ENCODE measurements at places on chromosomes 4 and X.

GRCh38 chrX:105266456-105266855, 46.0 kb upstream of the TEX13A start:
- DNase-seq: no peak

GRCh38 chrX:80708781-80709180, 100.9 kb downstream of the BRWD3 start:
- no peak for DNase-seq

DNA sequence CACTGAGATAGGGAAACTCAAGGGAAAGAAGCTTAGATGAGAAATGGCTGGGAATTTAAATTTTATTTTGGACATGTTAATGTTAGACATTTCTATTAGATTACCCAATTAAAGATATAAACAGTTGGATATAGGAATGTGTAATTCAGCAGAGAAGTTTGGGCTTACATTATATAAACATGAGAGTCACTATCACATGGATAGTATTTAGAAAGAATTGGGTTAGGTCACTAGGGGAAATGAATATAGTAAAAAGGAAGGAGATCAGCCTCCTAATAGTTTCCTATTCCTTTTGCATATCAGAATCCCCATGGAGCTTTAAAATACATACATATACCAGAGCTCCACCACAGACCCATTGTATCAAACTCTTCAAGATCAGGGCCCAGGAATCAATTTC, 19.6 kb upstream of the CXCL5 start:
- no peak for DNase-seq

DNA sequence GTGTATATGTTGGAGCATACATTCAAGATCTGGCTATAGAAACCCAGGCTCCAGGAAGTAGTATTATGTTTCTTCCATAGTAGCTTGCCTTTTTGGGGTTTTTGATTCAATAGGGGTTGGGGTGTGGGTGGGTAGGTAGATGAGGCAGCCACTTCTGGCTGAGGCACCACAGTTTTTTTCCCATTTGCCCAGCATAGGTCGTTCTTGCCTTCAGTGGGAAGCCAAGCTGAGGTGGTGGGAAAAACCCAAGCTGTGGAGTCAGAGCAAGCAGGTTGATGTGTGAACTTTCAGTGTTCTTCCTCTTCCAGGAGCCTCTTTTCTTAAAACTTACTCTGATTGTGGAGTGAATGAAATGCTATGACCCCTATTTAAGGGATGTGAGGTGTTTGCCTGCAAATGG, 67.0 kb upstream of the RPS6KA3 start:
- DNase-seq: no peak

GRCh38 chrX:118963159-118963558, 11.3 kb upstream of the LONRF3 start:
- DNase-seq: no peak

- no peak for DNase-seq
Measured at GRCh38 chrX:5057786-5058185, 1170.9 kb downstream of the NLGN4X start.

DNA sequence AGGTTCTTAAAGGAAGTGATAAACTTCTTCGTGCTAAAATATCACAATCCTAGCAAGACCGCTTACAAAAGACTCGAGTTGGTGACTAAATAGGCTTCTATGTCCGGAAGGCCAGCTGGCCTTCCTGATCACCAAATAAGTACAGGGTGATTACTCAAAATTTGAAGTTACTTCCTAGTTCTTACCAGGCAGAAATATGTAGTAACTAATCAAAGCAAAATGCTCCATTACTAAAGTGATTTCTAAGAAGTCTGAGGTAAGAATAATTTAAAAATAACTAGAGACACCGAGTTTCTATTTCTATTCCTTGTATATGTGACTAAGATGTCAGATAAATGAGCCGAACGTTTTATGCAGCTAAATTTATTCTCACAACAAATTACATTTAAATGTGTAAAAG, 62.2 kb downstream of the NSUN7 start:
- DNase-seq: no peak

DNA sequence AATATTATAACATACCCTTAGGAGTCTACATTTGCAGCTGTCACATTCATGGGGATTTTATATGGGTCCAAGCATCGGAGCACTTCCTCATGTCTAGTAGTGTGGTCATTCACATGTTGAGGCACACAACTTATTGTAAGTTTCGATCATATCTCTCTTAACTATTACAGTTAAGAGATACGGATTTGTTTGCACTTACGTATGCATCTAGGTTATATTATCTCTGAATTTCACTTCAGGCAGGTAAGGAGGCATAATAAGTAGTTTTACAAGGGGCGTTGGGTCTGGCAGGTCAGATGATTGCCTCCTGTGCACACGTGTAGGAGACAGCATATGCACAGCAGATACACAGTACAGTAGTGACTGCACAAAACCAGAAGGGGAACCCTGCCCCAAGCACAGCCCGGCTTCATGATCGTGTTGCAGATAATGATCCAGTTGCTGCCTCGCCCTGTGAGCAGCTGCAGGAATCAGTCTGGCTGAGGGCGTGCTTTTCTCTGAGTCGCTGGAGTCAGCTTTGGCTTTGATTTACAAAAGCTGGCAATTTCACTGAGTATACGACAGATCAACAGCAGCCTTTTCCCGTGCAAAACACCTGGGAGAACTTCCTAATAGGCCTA, 302.9 kb upstream of the GATB start:
- DNase-seq: no peak

DNA sequence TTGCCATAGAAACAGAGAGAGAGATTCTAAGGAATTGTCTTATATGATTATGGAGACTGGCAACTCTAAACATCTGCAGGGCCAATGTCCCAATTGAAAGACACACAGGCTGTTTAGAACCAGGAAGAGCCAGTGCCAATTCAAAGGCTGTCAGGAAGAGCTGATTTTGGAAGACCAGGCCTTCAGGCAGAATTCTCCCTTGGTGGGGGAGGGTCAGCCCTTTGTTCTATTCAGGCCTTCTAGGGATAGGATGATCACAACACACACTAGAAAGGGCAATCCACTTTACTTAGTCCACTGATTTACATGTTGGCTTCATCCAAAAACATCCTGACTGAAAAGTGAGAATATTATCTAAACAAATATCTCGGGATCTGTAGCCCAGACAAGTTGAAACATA, 15.2 kb downstream of the C4orf46 start:
- DNase-seq: no peak

DNA sequence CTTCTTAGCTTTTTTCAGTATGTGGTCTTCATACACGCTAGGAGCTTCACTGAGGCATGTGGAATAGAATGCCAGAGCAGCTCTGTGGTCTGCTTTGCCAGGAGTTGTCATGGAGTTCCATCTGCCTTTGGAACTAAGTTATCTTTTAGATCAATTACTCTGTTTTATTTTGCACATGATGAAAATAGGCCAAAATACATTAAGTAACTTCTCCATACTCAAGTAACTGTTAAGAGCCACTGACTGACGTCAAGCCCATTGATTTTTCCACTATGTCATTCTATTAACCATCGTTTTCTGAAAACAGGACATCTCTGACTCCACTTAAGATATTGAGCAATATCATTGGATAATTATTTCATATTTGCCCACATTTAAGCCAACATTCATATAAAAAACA, 415.1 kb upstream of the MAD2L1 start:
- DNase-seq: no peak

- DNase-seq: no peak
Measured at GRCh38 chr4:27305246-27305645, 444.6 kb downstream of the STIM2 start.

Measured in 8988T (cell line).